Activated CD4-positive, alpha-beta T cell treated with anti-CD3 and anti-CD28 coated beads, Interleukin-2, Interleukin-6, amounts not matched to agents 100 ng/mL and 50 ng/mL, durations not matched to agents 16 hours and 8 hours (primary cell): ENCODE measurements at places on chromosomes 2 and 18.
A peak's percentile ranks its signal among the peaks of the same experiment; 100 is the strongest.

- DNase-seq = no peak
These were observed 346.3 kb upstream of the TNP1 start for GRCh38 chr2:217206016-217206725.

GRCh38 chr2:99998651-99999320, 143.6 kb downstream of the AFF3 start:
- DNase-seq = no peak

- DNase-seq = no peak
These were observed 47.8 kb downstream of the PRELID3A start for GRCh38 chr18:12455496-12455895.

DNA sequence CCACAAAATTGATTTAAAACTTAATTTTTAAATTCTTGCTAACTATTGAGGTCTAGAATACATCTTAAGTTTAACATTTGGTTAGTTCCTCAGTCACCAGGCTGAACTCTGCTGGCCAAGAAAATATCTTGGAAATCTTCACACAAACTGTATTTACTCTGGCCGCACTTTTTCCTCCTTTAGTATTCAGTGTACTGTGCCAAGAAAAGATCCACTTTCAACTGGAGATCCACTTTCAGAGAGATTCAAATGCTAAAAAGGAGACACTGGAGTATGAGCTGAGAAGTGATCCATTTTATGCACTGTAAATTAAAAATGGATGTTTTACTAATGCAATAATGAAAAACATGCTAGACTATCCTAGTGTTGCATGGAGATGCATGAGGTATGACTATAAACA, 98.1 kb downstream of the ANTXR1 start:
- DNase-seq = no peak

DNA sequence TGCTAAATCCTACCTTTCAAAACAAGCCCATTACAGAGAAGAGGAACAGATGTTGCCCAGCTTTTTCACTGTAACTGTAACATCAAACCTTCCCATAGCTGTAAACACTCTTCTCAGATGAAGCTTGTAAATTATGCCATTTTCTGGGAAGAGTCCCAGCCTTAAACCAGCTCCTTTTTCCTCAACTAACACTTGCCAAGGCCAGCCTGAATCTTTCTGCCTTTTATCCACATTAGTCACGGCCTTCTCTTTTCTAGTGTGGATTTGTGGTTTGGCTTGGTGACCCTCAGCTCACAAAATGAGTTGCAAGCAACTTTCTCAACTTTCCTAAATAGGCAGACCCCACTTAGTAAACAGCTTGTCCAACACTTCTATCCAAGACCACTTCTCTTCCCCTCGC, 90.2 kb downstream of the CABLES1 start:
- DNase-seq = no peak

DNA sequence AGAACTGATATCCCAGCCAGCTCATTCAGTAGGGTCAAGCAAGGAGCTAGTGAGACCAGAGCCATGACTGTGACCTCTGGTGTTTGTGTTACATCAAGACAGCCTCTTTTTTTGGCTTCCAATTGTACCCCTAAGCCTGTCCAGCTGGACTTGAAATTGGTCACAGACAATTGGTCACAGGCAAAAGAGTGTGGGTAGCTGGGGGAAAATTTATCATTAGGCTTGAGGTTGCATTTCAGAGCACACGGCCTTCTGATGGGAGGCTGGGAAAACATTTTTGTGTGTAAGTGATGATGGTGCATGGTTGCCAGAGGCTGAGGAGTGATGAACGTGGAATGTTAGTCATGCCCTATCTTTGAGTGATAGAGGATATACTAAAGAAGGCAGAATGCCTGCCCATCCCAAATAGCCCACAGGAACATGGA, 285.1 kb upstream of the SLC14A2 start:
- DNase-seq = no peak

DNA sequence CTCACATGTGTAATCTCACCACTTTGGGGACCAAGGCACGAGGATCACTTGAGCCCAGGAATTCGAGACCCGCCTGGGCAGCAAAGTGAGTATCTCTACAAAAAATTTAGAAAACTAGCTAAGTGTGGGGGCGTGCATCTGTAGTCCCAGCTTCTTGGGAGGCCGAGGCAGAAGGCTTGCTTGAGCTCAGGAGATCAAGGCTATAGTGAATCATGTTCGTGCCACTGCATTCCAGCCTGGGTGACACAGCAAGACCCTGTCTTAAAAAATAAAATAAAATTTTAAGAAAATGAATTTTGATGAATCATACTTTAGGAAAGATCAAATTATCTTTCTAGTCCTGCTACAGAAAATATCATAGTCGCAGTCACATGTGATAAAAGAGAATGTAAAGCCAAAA, 46.9 kb downstream of the CABYR start:
- no peak for DNase-seq

- no peak for DNase-seq
These were observed 306.2 kb downstream of the FSIP2 start for GRCh38 chr2:186044761-186045160.

GRCh38 chr2:127664065-127664894, 11.1 kb downstream of the LIMS2 start:
- no peak for DNase-seq

GRCh38 chr18:23071285-23071684, 64.0 kb upstream of the CABLES1 start:
- peak; percentile 92 for DNase-seq

- DNase-seq = no peak
These were observed 65.1 kb downstream of the TIMM21 start for GRCh38 chr18:74213429-74213828.

DNA sequence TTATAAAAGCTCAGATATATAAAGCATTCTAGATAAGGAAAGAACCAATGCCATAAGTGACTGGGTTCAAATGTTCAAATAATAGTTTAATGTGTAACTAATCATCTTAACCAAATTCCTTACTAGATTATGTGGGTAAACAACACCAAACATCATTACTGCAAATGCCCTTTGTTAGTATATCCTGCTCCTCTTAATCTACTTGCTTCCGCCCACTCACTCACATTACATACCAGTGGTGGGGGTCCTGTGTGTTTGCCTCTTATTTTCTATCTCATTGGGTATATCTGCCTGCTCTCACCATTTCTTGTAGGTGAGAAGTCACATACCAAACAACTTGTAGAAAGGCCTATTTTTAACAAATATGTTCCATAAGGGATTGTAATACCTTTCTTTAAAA, 562.1 kb downstream of the NRXN1 start:
- DNase-seq = no peak

DNA sequence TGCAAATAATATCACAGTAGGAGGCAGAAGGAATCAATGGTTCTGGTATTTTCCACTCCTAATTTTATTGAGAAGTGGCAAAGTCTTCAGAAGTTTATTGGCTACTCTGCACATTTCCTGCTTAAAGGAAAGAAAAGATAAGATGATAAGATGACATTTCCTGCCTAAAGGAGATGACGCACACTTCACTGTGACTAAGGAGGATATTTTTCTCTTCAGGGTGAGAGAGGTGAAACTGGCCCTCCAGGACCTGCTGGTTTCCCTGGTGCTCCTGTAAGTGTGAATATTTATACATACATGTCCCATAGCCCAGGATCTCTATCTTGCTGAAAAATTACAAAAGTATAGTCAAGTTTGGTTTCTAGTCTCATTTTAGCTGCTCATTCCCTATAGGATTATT, 27.9 kb downstream of the COL3A1 start:
- no peak for DNase-seq

DNA sequence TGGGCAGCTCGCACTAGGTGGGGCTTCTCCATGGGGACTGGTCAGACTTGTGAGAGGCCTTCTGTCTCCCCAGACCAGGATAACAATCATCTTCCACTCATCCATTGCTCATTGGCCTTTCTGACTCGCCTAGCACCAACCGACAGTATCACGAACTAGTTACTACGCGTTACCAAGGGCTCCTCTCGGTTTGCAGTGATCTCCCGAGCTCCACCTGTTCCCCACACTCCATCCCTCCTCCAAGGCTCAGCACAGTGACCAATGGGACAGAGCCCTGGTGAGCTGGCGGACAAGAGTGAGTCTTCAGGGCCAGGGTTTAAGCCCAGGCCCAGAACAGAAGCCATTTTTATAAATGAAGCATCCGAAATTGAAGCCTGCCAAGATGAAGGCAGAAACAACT, 42.8 kb upstream of the SMAD7 start:
- DNase-seq = no peak

- no peak for DNase-seq
These were observed 120.7 kb upstream of the AGAP1 start for GRCh38 chr2:235373171-235373570.
